ENCODE measurements at places on chromosomes 3 and 15. TPM values are rescaled to one million over a fixed set of nuclear protein-coding genes. Genes with fewer than 3 reads are reported as not detected.

The POPDC2 gene
- 1.7 TPM for total RNA-seq

The SPATA16 gene
- total RNA-seq, result not detected

The CPNE9 gene
- not detected for total RNA-seq

The SLC22A13 gene
- total RNA-seq, result 0.19 TPM

The TF gene
- total RNA-seq, result 0.85 TPM
